Activated CD8-positive, alpha-beta memory T cell treated with anti-CD3 and anti-CD28 coated beads, Interleukin-2, amount 10 ng/mL, durations not matched to agents 7 days and 5 days (primary cell): ENCODE measurements at places on chromosomes 3 and 15.

DNA sequence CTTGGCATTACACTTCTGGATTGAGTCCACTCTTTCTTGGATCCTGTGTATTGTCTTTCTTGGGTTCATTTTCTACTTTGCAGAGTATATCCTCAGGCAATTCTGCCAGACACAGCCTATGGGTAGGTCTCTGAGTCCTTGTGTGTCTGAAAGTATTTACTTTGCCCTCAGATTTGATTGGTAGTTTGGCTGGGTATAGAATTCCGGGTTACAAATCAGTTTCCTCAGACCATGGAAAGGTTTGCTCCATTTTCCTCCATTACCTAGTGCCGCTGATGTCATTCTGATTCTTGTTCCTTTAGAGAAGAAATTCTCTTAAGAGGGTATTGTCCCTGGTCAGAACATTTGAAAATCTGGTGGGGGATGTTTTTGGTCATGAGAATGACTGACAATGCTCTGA, 133.2 kb downstream of the NUP210 start:
- DNase-seq, result no peak

GRCh38 chr3:144590854-144591253, 619.2 kb downstream of the DIPK2A start:
- no peak for DNase-seq

GRCh38 chr3:195101001-195101583, 169.9 kb downstream of the XXYLT1 start:
- no peak for DNase-seq

GRCh38 chr3:185940951-185941350, 3.1 kb upstream of the TRA2B start:
- no peak for DNase-seq

DNA sequence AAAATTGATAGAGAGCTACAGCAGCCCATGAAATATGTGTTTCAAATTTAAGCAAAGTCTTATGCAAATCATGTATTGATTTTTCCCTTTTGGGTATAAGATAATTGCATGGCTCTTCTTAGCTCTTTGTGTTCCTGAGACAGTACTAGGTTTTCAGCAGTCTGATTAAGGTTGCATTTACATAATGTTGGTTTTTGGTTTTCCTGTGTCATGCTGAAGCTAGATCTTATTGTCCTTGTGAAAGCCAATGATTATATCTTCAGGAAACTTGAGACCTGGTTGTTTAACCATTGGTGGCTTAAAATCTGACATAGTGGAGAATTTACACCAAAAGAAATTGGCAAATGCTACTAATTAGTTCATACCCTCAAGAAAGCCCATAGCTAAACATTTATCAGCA, 392.6 kb downstream of the ZPLD1 start:
- no peak for DNase-seq

DNA sequence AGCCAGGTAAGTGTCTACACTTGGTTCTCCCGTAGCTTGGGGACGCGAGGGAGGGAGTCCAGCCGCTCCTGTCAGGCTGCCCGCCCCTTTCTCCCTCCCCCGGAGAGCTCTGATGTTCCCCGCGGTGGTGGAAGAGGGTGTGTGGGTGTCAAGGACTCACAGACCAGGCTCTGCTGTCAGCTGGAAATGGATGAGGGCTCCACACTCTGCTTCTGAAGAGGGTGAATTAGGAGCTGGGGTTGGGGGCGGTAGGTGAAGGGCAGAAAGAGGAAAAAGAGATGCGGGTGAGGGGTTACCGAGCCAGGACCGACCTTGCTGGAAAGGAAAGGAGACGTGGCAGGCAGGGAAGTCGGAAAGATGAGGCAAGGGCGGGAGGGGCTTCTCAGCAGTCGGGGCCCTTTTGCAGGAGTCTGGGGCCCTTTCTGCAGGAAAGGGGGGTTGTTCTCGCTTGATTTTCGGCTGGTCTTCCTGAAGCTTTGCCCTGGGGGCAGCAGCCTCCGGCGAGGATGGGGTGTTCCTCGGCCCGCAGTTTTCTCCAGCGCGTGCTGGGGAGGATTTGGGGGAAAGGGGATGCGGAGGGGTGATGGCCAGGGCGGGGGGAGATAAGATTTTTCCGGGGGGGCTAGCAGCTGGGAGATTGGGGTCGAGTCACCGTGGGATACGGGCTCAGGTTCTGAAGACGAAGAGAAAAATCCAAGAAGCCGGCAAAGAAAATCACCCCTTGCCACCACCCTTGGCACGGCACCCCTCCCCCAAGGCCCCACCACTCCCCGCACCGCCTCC, 602 bp upstream of the BAHD1 start:
- DNase-seq, result peak; percentile 50

DNA sequence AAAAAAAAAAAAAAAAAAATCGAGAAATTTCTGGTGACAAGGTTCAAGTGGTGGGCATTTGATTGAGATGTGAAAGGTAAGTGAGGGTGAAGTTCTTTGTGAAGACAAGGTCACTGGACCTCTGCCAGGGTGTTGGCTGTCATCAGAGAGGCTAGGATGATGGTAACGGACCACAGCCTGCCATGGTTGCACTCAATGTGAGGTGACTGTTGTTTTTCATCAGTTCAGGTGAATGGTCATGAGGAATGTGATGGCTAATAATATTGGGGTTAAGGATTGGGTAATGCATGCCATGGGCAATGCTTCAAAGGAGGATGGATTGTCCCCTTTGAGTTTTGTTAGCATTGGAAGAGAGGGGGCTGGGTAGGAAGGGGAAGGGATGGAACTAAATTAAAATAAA, 4.3 kb upstream of the ALPK3 start:
- DNase-seq, result no peak

GRCh38 chr15:74403991-74404563, 29.7 kb downstream of the SEMA7A start:
- no peak for DNase-seq

DNA sequence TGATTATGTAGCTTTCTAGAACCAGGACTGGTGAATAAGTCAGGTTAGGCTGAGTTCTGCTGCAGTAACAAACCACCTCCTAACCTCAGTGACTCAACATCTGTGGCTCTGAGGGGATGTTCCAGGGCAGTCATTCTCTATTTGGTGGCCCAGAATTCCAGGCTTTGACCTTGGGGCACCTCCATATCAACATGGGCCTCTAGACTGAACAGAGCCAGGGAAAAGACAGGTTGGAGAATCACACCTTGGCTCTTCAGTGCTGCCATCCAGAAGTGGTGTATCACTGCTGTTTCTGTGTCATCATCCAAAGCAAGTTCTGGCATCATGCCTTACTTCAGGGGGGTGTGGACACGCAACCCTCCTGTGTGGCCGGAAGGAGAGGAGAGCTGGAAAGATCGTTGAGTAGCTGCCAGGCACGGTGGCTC, 15.3 kb downstream of the ZBTB47 start:
- DNase-seq, result no peak

- no peak for DNase-seq
These were observed 175.5 kb upstream of the ROBO2 start for GRCh38 chr3:76864355-76864754.

- no peak for DNase-seq
These were observed 1106.8 kb downstream of the ROBO1 start for GRCh38 chr3:78660957-78661356.

- no peak for DNase-seq
These were observed 27.7 kb downstream of the CRTC3 start for GRCh38 chr15:90557186-90558084.

- no peak for DNase-seq
These were observed 57.2 kb downstream of the CRTC3 start for GRCh38 chr15:90586948-90587347.

GRCh38 chr15:46170326-46170725, 535.5 kb downstream of the SQOR start:
- DNase-seq, result no peak

GRCh38 chr15:65762914-65763787, 28.9 kb downstream of the DENND4A start:
- DNase-seq, result no peak

DNA sequence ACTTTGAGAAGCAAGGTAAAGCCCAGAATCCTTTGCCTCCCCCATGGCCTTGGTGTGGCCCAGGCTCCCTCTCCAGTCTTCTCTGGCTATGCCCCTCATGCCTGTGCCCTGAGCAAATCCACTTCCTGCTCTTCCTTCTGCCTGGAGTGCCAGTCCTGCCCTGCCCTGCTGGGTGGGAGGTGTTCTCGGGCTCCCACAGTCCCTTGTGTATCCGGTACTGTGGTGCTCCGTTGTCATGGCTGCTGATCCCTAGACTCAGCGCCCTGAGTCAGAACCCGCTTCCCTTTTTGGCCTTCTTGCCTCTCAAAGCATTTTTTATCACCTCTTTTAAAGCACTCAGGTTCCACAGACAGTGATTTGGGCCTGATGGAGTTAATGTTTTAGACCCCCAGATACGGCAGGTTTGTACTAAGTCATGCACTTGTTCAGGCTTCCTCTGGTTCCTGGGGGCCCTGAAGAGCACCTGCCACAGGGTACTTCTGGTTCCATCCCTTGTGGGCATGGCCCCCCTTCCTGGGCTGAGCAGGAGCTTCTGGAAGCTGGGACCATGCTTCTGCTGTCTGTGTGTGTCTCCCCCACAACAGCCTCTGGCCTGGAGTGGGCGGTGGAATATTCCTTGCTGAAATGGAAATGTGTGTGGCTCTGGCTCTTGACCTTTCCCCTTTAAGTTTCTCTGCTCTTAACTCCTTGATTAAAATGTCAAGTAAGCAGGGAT, 29.6 kb upstream of the ADAMTS7 start:
- no peak for DNase-seq

DNA sequence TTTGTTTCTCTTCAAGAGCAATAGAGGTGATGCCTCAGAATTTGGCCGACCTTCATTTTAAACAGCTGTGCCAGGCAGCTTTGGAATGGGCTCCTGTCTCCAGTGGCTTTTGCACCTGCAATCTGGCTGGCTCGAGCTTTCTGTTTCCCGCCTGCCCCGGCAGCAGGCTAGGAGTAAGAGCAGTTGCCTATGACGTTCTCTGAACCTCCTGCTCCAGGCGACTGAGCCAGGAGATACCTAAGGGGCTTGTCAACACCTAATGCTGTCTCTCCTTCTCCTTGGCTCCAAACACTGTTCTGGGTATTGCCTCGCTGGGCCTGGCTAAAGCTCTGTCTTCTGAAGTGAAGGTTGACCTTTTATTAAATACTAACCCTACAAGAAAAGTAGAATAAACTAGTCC, 229.9 kb downstream of the LRRN1 start:
- no peak for DNase-seq

DNA sequence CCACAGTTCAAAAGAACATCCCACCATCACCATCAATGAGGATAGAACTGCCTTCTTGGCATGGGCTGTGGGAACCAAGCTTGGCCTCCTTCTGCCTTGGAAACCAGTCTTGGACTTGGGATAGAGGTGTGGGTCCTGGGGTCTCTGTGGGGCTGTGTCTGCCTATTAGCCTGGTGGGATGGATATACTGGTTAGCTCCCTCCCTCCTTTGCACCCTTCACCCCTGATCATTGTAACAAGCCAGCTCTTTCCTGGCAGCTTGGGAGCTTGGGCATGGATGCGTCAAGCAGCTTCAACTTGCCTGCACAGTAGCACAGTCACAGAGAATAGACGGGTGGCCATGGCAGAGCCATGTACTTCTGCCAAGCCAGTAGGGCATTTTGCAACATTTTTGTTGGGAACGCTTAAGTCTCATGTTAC, 65.2 kb downstream of the SMAD6 start:
- no peak for DNase-seq

DNA sequence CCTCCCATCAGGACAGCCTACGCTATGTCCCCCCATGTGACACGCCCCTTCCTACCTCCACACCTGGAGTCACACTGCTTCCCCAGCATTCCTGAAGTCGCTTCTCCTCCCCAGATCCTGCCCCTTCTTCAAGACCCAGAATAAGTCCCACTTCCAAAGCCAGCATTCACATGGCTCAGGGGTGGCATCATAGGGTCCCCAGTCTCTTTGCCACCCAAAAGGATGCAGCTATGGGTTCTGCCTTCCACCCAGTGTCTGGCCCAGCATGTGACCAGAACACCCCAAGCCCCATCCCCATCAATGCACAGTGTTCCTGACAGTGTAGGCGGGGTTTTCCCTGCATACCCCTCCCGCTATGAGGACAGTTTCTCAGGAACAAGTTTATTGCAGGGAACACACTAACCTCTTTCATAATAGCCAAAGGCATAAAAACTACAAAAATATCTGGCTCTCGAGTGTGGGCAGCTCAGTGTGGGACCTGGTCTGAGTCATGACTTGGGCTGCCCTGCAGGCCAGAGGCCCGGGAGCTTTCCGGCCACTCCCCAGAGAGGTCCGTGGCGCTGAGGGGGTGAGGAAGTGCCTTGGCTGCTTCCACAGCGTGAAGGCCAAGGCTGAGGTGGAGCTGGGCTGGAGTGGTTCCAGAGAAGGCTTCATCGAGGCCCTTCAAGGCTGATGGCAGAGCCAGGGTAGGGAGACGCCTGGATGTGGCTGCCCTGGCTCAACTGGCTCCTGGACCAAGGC, 5.8 kb downstream of the ISLR start:
- DNase-seq, result no peak

GRCh38 chr15:31396881-31397560, 70.4 kb downstream of the KLF13 start:
- DNase-seq, result no peak

GRCh38 chr3:16143861-16144447, 30.5 kb upstream of the GALNT15 start:
- no peak for DNase-seq

DNA sequence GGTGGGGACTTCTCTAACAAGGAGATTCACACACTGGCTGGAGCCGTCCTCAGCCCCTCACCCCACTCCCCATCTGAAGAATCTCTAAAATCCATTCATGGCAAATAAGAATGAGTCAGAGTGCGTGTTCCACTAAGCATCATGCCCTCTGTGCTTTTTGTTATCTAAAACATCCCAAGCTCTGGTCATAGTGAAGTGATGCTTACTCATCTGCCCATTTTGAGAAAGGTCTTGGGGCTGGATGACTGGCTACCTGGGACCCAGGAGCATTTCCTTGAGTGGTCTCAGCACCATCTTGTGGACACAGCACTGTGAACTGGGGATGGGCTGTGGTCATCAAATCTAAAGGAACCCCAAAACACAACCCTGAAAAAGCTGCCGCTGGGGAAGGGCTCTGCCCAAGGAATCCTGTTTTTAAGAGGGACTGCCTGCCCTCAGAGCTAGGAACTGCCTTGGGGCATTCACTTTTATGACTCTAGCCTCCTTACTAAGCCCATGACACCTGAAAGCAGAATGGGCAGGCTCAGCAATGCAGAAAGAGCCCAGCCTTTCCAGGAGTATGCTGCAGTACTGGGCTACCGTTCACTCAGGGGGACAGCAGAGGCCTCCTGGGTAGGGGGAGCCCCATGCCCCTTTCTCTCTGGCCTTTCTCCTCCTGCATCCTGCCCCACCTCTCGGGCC, 53.5 kb downstream of the ZBTB38 start:
- DNase-seq, result no peak

GRCh38 chr3:150363420-150363819, 44.7 kb upstream of the TSC22D2 start:
- no peak for DNase-seq

GRCh38 chr3:76958274-76958673, 81.6 kb upstream of the ROBO2 start:
- DNase-seq, result no peak

- no peak for DNase-seq
These were observed 115.1 kb downstream of the CNTN6 start for GRCh38 chr3:1207904-1208303.

GRCh38 chr15:85475711-85476110, 95.3 kb downstream of the AKAP13 start:
- DNase-seq, result no peak
